ENCODE measurements at places on chromosomes 7 and 10.

- DNase-seq, result no peak
Measured at GRCh38 chr7:119392-120163, 72.8 kb upstream of the FAM20C start.

DNA sequence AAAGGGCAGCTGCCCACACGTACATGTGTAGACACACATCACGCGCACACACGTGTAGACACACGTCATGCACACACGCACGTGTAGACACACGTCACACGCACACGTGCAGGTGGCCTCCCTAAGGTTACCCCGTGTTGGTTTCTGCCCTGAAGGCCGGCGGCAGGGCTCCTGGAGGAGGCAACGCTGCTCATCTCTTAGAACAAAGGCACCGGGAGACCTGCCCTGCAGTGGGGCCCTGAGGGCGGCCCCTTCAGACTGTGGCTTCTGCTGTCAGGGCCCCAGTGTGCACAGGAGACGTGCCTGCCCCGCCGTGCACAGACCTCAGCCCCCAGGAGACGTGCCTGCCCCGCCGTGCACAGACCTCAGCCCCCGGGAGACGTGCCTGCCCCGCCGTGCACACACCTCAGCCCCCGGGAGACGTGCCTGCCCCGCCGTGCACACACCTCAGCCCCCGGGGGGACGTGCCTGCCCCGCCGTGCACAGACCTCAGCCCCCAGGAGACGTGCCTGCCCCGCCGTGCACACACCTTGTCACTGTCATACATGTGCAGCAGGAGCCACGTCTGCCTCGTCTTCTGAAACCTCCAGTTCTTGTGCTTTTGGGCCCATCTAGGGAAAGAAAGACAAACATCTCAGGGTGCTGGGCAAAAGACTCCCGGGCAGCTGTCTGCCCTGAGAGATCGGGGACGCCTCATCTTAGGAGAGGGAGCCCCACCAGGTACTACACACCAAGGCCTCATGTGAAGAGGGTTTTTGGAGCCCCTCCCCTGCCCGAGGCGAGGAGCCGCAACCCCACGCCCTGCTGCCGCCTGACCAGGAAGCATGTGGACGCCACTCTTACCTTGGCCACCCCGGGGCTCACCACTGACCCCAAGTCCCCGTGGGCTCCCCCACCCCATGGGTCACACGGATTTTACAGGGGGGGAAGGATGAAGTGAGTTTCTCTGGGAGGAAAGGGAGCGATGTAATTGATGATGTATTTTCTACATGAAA, 17.3 kb downstream of the CYP2W1 start:
- no peak for DNase-seq

DNA sequence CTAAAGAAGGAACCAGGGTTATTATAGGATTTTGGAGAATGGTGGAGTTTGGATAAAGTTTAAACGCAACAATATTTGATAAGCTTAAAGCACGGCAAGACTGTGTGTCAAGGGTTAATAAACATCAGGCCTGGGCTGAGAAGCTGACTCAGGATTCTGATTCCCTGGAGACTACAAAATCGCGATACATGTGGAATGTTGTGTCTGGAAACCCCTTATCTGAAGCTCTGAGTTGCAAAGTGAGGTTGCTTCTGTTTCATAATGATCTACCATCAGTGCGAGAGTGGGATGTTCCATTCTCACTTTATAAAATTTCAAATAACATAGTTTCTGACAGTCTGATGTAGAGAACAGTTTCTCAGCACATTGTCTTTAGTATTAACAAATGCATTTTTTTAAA, 7.8 kb downstream of the C1GALT1 start:
- DNase-seq, result no peak

GRCh38 chr7:47775238-47775637, 173.0 kb downstream of the PKD1L1 start:
- DNase-seq, result no peak

DNA sequence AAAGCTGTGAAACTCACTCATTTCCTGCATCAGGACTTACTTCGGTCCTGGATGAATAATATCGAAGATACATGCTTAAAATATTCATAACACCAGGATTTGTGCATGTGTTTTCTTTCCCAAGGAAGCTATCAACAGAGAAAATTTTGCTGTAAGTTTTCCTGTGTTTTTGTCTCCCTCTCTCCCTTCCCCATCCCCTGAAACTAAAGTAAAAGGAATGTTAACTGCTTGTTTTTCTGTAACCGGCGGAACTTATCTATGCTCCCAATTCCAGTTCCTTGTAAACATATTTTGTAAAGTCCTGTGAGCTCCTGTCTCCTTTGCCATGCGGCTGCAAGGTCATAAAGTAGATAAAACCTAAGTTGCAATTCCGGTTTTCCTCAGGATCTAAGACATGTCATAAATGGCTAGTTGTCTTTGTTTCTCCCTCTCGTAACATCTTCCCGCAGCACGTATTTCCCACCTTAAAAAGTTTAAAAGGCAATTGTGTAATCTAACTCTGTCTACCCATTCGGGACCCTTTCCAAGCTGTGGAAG, 79.0 kb upstream of the POM121L12 start:
- no peak for DNase-seq

DNA sequence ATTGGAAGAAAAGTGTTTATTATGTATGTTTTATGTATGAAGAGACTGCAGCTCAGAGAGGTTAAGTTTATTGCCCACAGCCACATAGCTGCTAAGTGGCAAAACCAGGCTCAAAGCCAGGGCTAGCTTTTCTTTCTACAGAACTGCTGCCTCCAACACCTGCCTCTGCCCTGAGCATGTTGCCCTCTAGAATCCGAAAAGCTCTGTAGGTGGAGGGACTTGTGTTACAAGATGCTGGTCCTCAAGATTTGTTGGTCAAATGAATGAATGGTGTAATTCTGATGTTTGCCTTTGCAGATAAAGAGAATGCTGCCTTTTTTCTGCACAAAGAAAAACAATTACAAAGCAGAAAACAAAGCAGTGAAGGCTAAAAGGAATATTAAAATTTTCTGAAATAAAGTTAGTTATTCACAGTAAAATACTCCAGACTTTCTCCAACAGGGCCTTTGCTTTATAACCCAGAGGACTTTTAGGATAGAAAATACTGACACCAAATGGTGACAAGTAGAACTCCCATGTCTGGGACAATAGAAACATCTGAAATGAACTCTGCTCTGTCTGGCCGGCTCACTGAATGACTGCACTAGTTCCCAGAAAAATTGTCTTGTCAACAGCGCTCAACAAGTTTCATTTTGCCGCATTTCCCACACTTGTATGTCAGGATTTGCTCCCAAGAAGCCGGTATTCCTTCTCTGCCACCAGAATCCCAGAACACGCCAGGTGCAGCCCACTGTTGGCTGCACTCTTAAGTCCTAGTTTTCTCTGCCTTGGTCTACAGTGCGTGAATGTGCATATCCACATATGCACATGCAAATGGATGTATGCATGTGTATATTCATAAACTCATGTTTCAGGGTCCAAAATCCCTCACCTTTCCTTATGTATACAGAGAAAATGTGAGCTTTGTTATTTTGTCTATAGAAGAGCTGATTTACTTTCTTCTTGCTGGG, 11.0 kb upstream of the DNTT start:
- DNase-seq, result no peak

DNA sequence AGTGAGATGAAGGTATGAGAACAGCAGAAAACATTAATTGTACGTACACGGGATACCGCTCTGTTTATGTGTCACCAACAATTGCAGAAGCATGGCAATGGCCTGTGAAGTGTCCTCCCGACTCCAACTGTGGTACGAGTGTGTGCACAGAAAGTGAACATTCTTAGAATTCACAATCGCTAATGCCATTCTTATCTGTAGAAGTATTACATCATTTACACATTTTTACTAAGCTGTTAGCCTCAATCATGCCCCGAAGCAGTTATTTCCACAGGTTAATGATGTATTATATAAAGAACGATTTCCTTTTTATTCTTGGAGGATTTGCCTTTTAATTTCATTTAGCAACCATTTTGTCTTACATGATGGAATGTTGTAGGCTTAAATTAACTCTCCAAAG, 103.4 kb downstream of the EVX1 start:
- no peak for DNase-seq

GRCh38 chr7:94422827-94423460, 28.2 kb downstream of the COL1A2 start:
- no peak for DNase-seq

DNA sequence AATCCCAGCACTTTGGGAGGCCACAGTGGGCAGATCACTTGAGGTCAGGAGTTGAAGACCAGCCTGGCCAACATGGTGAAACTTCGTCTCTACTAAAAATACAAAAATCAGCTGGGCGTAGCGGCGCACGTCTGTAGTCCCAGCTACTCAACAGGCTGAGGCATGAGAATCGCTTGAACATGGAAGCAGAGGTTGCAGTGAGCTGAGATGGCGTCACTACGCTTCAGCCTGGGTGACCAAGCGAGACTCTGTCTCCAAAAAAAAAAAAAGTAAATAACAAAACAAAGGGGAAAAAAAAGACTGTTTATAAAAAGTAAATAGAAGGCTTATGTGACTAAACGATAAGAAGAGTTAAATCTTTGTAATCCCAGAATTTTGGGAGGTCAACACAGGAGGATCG, 15.0 kb upstream of the DNMBP start:
- DNase-seq, result no peak

DNA sequence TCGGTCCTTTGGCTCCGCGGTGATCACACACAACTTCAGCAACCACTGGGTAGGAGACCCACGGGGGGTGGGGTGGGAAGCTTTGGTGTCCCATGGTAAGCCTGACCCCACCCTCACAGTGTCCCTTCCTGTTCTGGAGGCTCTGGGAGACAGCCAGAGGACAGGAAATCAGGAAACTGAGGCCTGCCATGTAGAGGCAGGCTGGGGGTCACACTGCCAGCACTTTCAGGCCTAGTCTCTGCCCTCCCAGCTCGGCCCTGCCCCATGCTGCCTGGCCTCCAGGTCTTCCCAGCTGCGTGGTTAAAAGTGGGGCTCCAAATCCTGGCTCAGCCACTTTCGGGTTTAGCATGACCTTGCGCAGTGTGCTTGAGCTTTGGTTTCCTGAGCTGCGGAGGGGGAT, 10.9 kb downstream of the AQP1 start:
- no peak for DNase-seq

- DNase-seq, result no peak
Measured at GRCh38 chr10:117653170-117653515, 110.6 kb downstream of the EMX2 start.

DNA sequence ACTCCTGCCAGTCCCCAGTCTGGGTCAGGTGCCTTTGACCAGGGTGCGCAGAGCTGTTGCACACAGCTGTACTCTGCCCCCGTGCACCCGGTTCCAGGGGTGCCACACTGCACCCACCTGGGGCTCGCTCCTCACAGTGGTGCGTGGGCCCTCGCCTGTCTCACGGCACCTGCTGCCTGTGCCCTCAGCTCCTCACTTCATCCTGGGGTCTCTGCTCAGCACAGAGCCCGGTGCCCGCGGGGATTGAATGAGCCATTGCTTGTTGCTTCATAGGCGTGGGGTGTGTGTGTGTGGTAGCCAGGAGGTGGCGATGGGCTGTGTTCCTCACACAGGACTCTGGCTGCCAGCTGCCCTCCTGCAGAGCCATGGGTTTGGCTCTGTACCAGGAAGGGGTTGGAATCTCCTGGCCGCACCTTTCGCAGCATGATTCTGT, 18.5 kb downstream of the EIF3B start:
- DNase-seq, result no peak

- no peak for DNase-seq
Measured at GRCh38 chr10:121654021-121654545, 55.8 kb upstream of the FGFR2 start.

- no peak for DNase-seq
Measured at GRCh38 chr10:130073912-130074311, 36.7 kb downstream of the C10orf143 start.

DNA sequence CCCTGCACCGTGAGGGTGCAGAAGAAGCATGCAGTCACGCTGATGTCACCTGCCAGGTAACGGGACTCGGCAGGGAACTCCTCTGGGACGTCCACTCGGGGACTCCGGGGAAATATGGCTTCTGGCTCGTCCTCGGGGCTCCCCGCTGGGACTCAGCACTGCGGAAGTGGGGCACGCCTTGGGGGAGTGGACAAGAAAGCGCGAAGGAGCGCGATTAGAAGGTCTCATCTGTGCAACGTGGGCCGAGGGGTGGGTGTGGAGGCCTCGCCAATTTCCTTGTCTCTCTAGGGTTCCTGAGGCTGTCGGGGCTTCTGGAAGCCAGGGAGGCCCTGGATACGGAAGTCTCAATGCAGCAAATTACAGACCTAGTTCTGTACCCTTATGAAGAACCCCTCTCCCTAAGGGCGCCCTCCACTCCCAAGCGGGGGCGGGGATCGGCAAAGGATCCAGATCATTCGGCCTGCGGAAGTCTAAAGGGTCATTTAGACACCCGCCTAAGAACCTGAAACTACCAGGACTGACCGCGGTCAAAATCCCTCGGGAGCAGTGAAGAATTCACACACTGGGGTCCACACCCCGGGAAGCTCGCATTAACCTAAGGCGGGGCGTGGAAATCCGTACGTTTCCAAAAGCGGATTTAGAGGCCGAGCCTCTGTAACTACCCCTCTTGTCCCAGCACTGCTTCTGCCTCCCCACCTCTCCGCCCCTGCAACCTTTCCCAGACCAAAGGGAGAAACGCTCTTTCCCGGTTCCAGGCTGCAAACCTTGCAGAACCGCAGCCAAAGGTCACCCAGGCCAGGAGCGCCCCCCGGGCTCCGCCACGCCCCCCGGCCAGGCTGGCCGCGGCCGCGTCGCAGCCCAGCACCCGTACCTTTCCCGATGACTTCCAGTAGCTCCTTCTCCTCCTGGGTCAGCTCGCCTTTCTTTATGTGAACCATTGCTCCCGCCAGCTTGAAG, 640 bp downstream of the ANKMY2 start:
- no peak for DNase-seq

- DNase-seq, result no peak
Measured at GRCh38 chr10:71278691-71279588, 40.1 kb upstream of the SLC29A3 start.

- DNase-seq, result no peak
Measured at GRCh38 chr10:124040451-124041188, 52.8 kb downstream of the CHST15 start.
